ENCODE measurements at places on chromosomes 2 and 18. TPM values are rescaled to one million over a fixed set of nuclear protein-coding genes. Genes with fewer than 3 reads are reported as not detected.
A peak's percentile ranks its signal among the peaks of the same experiment; 100 is the strongest.

The DCAF17 gene
- 26.1 TPM for total RNA-seq

The SERPINB12 gene
- not detected for total RNA-seq

The ASB18 gene
- not detected for total RNA-seq

The C2orf92 gene
- total RNA-seq: 2.4 TPM

The TWIST2 gene
- not detected for total RNA-seq

The PSMA8 gene
- total RNA-seq: not detected

The LYPD6 gene
- 1.8 TPM for total RNA-seq

DNA sequence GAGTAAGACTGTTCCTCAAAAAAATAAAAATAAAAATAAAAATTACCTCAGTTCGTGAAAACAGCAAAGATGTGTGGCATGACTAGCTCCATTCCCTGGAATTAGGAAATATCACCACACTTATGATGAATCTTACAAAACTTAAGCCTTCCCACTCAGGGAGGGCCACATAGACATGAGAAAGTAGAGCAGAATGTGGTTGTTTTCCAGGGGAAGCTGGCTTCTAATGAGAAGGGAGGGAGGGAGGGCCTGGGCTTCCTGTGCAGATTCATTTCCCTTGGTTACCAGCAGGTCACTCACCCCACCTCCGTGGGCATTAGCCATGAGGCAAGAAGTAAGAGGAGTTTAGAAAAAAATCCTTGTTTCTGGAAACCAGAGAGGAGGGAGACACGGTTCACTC lies 95.9 kb upstream of the RMDN2 start:
- DNase-seq: no peak

DNA sequence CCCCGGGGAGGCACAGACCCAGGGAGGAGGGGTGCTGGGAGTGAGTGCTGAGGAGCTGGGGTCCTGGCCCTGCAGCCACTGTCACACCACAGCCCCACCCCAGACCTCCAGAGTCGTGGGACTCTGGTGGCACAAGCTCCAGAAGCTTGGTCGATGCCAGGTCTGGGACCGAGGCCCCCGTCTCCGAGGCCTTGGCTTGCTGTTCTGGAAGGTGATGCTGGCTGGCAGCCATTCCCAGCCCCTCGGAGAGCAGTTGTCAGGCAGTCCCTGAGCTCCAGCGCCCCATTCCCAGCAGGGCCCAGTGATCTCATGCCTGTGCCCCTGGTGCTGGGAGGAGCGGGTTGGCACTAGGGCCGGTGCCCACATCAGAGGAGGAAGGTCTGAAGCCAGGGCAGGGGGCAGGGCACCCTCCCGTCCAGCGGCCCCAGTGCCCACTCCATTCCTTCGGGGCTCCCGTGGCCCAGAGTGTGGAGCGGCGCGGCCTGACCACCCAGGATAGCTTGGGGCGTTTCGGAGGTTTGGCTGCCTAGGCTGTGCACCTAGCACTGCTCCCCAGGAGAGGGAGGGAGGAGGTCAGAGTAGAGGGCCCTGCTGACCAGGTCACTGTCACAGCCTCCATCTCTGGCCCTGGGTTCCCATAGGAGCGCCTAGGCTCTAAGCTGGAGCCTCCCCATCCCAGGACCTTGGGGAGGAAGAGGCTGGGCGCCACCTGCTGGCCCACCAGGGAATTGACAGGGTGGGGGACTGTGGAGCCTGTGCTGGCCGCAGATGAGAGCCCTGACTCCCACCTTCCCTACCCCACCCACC lies 16.8 kb upstream of the ALPI start:
- DNase-seq: no peak

DNA sequence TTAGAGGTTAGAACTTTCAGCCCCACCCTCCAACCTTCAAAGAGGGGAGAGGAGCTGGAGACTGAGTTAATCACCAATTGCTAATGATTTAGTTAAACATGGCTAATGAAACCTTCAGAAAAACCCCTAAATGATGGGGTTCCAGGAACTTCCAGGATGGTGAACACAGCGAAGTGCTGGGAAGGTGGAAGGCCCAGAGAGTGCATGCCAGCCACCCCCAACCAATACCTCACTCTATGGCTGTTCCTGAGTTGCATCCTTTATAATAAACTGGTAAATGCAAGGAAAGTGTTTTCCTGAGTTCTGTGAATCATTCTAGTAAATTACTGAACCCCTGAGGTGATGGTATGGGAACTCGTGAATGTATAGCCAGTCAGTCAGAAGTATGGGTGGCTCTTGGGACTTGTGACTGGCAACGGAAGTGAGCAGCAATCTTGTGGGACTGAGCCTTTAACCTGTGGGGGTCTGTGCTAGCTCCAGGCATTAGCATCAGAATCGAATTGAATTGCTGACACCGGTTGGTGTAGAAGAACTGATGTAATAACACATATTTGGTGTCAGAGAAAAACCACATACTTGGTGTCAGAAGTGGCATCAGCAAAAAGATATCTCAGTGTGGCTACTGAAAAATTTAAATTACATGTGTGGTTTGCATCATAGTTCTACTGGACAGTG lies 37.4 kb downstream of the NPHP1 start:
- peak; percentile 55 for DNase-seq

DNA sequence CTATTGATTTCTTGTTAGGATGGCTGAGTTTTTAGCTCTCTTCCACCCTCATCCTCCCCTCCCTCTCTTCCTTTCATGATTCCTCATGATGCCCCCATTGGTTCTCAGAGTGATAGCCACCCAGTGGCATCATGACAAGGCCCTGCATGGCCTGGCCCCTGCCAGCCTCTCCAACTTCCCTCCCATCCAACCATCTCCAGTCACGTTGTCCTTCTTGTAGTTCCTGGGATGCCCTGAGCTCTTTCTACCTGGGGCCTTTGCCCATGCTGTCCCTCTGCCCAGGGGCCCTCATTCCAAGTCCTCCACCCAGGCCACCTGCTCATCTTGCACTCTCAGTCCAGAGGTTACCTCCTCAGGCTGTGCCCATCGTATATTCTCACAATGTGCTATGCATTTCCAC lies 247.5 kb downstream of the TFCP2L1 start:
- DNase-seq: no peak

GRCh38 chr2:584863-585823 lies 92.1 kb downstream of the TMEM18 start:
- no peak for DNase-seq

DNA sequence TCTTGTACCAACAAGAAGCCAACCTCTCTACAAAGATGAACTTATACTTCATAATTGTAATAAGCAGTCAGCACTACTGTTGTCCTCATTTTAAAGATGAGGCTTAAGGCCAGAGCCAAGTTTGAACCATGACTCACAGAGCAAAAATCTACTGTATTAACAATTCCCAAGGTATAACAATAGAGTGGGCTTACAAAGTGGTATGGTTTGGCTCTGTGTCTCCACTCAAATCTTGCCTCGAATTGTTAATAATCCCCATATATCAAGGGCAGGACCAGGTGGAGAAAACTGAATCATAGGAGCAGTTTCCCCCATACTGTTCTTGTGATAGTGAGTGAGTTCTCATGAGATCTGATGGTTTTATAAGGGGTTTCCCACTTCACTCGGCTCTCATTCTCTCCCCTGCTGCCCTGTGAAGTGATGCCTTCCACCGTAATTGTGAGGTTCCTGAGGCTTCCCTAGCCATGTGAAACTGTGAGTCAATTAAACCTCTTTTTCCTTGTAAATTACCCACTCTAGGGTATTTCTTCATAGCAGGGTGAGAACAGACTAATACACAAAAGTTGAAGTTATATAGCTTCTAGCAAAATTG lies 19.5 kb downstream of the MRPL44 start:
- DNase-seq: no peak

GRCh38 chr2:104914509-104914908 lies 60.6 kb downstream of the POU3F3 start:
- no peak for DNase-seq

- no peak for DNase-seq
Observed at GRCh38 chr2:147549054-147549453, 295.8 kb upstream of the ACVR2A start.

DNA sequence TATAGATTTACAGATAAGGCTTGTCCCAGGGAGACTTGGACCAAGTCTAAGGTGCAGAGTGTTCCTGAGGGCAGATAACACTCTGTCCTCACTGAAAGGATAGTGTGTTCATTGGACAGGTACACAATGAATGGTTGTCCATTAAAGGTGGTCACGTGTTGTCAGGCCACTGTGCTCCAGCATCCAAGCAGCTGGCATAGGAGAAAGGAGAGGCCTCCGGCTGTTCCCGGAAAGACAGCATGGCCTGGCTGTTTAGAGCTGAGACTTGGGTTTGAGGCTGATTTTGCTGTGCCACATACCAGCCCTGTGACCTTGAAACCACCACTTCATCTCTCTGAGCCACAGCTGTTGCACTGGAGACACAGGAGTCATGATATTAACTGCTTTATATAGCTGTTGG lies 19.6 kb upstream of the SULT1C3 start:
- no peak for DNase-seq

GRCh38 chr2:200302940-200303727 lies 3.4 kb upstream of the SPATS2L start:
- DNase-seq: no peak

GRCh38 chr2:21567395-21567794 lies 443.6 kb downstream of the TDRD15 start:
- DNase-seq: no peak

DNA sequence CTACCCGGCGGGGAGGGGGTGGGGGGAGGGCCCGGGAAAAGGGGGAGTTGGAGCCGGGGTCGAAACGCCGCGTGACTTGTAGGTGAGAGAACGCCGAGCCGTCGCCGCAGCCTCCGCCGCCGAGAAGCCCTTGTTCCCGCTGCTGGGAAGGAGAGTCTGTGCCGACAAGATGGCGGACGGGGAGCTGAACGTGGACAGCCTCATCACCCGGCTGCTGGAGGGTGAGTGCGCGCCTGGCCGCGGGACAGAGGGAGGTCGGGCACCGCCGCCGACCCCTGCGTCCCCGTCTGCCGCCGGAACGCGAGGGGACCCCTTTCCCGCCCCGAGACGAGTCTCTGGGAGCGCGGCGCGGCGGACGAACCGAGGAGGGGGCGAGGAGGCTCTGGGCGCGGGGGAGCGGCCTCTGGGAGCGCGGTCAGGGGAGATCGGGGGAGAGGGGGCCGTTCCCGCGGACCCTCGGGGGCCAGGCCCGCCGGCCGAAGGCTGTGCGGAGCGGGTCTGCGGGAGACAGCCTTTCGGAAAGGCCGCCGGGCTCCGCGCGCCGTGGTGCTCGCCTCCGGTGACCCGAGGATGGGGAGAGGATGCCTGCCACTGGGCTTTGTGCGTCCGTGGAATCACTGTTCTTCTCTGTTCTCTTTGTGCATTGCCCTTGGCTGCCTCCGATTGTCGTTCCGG lies 463 bp downstream of the PPP1CB start:
- DNase-seq: peak; percentile 23

DNA sequence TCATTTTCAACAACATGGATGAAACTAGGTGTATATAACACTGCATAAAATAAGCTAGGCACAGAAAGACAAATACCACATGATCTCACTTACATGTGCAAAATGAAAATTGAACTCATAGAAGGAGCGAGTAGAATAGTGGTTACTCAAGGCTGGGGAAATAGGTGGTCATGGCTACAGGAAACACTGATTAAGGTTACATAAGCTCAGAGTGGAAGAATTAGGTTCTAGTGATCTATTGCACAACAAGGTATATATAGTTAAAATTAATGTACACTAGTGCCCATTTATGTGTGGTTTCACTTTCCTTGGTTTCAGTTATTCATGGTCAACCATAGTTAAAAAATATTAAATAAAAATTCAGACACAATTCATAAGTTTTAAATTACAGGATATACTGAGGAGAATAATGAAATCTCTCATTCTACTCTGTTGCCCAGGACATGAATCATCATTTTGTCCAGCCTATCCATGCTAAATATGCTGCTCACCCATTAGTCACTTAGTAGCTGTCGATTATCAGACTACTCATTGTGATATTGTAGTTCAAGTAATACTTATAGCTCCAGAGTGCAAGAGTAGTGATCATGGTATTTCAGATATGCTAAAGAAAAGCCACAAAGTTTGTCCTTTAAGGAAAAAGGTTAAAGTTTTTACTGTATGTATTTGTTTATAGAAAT lies 1530.9 kb upstream of the LRRTM1 start:
- DNase-seq: no peak

GRCh38 chr18:37403100-37403781 lies 162.4 kb downstream of the CELF4 start:
- DNase-seq: no peak

- DNase-seq: peak; percentile 97
Observed at GRCh38 chr2:43059183-43059897, 167.1 kb downstream of the ZFP36L2 start.

GRCh38 chr2:207881902-207882301 lies 112.2 kb upstream of the FZD5 start:
- no peak for DNase-seq

DNA sequence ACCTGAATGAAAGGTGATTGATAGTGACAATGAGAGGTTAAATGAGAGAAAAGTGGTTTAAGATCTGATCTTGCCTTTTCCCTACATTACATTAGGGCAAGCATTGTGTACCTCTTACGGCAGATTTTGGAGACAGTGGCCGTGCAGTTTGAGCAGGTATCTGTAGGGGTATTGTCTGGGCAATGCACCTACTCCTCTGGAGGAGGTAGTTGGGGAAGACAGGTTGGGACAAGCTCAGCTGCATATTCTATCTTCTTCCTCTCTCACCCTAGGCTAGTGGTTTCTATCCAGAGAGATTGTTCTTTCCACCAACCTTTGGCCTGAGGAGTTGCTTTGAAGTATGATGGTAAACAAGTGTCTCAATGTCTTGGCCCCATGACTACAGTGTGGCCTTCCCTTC lies 323.2 kb downstream of the CYP26B1 start:
- no peak for DNase-seq

- no peak for DNase-seq
Observed at GRCh38 chr2:38727661-38728060, 23.5 kb downstream of the SRSF7 start.

- DNase-seq: no peak
Observed at GRCh38 chr2:58047961-58048360, 1.4 kb downstream of the VRK2 start.

DNA sequence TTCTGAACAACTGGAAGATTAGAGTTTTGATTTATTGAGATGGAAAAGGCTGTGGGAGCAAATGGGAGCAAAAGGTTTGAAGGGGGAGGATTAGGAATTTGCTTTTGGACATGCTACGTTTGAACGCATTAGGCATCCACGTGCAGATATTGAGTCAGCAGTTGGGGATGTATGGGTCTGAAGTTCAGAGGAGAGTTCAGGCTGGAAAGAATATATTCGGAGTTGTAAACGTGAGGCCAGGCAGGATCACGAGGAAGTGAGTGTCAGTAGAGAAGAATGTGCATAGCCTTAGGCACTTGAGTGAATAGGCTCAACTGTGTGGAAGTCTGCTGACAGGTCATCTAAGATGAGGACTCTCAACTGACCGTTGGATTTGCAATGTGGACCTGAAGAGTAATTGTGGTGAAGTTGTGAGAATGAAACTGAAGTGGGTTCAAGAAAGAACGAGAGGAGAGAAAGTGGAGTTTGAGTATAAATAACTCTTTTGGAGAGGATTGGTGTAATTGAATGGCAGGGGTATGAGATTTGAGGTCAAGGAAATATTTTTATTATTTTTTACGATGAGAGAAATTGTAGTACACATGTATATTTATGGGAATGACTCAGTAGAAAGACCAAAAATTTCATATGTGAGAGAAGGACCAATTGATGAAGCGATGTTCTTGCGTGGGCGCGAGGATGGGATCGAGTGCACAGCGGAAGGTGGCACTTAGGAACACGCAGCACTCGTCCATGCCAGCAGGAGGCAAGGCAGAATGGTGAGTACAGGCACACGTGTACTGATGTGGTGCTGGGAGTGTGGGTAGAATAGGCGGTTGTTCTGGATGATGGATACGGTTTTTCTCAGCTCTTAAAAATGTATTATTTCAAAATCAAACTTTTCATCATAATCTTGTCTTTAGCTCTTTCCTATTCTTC lies 40.5 kb upstream of the POLE4 start:
- no peak for DNase-seq

- DNase-seq: no peak
Observed at GRCh38 chr2:102046135-102046986, 54.6 kb downstream of the IL1R2 start.

Data from A673 (cell line).